ENCODE measurements at places on chromosomes 12 and 14.

- no peak for DNase-seq
Measured at GRCh38 chr14:55645145-55645544, 65.1 kb downstream of the KTN1 start.

- no peak for DNase-seq
Measured at GRCh38 chr14:98909251-98909944, 362.6 kb downstream of the BCL11B start.

- no peak for DNase-seq
Measured at GRCh38 chr12:26493656-26494055, 298.3 kb downstream of the SSPN start.

GRCh38 chr12:27462151-27462694 lies 15.7 kb downstream of the SMCO2 start:
- DNase-seq = no peak

- DNase-seq = peak; percentile 31
Measured at GRCh38 chr14:106442857-106443256, 916.5 kb downstream of the TMEM121 start.

- DNase-seq = no peak
Measured at GRCh38 chr12:75269209-75269608, 59.6 kb upstream of the KCNC2 start.

- DNase-seq = no peak
Measured at GRCh38 chr12:104833756-104834155, 124.3 kb downstream of the SLC41A2 start.

DNA sequence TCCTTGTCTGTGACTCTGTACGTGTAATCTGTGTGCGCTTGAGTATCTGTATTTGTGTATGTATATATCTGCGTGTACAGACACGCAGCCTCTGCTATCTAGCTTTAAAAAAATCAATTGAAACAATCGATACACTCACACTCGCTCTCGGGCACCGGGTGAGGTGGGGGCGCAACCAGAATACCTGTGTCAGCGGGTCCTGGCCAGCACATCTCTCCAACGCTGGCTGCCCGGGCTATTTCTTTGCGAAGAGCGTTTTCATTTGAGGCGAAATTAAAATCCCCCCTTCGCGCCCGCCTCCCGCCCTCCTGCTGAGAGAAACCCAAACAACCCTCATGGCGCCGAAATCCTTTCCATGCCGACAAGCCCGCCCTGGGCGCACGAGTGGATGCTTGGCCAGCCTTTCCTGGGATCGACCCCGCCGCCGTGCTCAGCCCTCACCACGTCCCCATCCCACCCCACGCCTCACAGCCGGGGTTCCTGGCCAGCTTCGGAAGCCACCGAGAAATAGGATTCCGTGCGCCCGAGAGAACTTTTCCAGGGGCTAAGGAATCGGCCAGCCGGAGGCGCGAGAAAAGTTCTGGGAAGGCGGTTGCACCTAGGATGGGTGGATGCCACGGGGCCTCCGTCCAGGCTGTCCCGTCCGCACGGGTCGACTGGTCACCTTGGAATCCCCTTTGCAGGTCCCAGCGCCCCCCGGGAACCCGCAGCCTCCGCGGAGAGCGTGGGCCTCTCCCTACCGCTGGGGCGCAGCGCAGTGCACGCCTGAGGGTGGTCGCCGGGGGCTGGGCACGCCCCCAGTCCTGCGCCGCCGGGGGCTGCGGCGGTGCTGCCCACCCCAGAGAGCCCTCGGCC lies 1.0 kb downstream of the ZDHHC22 start:
- DNase-seq = no peak

- peak; percentile 62 for DNase-seq
Measured at GRCh38 chr12:31890295-31891285, 68.6 kb upstream of the RESF1 start.

DNA sequence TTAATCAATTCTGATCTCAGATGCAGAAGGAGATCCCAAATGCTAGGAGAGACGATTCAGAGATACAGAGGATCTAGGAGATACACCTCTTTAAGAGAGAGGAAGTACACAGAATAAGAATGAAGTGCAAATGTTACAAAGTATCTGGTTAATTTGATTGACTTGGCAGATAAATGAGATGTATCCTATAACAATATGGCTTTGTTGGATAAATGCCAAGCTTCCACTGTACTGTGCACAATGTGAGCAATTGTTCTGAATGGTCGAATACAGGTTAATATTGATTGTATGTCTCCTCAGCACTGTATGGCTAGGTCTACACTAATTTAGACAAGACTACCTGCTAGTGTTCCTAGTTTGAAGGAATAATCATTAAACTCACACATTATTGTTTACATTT lies 119.6 kb upstream of the PTPRB start:
- DNase-seq = no peak

DNA sequence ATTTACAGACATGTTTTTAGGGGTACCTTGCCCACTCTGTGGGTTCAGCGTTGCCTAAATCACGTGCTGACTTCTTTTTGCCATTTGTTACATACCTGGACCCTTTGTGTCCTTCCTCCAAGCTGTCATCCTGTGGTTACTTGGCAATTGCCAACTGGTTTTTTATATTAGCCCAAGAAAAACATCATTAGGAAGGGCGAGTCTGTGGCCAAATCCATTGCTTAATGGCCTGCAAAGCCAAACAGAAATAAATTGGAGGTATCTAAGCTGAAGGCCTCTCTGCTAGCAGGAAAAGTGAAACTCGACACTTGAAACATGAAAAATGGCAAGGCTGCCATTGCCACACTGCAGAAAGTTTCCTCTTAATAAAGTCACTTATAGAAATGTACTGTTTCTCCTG lies 190.4 kb downstream of the NUAK1 start:
- no peak for DNase-seq

GRCh38 chr14:61780125-61780524 lies 17.9 kb downstream of the SNAPC1 start:
- peak; percentile 16 for DNase-seq

DNA sequence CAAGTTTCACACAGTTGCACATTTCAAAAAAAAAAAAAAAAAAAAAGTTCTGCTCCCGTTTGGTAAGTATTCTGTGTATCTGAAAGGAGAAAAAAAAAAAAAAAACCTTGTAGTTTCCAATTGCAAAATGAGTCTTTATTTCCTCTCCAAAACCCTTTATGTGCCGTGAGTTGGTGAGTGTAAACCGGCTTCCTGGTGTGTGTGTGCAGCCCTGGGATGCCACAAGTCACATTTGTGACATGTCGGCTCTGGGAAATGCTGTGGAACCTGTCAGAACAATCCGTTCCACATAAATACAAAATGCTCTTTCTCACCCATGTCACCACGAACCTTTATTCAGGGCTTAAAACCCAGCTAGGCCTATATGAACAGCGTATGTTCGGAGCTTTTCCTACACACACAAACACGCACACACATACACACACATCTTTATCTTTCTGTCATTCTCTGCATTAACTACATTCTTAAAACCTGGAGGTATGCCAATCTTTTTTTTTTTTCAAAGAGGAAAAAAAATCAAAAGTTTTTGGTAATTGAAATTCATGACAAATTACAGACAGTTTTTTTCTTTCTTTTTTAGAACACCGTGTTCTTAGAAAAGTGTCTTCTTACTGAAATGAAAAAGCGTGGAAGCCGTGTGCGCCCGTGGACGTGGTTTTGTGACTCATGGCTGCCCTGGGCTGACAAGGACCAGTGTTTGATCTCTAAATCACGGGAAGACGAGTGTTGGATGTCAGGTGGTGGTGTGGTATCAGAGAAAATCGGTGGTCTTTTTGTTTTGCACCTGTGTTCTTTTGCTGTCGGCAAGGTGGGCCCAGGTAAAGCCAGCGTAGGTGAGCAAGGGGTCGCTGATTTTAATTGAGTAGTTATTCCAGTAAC lies 612.0 kb downstream of the VRK1 start:
- DNase-seq = peak; percentile 18

DNA sequence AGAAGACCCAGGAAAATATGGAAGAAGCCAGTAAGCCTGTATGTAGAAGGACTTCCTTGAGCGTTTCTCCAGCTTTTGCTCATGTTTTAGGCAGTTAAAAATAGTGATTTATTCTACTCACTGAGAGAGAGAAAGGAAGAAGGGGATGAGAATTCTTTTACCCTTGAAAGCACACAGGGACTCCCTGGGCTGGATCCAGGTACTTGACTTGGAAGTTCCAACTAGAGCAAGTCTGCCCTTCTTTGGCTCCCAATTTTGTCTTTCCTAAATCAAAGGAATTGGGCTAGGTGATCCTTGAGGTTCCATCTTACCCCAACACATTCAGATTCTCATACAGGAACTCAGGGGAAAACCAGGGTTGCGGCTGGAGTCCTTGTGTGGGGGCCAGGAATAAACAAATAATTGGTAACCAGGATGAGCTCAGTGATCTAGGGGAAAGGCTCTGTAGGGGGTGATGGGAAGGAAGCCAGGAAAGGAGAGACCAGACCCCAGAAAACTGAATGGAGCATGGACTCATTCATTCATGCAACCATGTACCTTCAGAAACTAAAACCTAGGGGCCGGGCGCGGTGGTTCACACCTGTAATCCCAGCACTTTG lies 11.5 kb upstream of the ITGA5 start:
- no peak for DNase-seq
